ENCODE measurements at places on chromosomes 5 and 9.

DNA sequence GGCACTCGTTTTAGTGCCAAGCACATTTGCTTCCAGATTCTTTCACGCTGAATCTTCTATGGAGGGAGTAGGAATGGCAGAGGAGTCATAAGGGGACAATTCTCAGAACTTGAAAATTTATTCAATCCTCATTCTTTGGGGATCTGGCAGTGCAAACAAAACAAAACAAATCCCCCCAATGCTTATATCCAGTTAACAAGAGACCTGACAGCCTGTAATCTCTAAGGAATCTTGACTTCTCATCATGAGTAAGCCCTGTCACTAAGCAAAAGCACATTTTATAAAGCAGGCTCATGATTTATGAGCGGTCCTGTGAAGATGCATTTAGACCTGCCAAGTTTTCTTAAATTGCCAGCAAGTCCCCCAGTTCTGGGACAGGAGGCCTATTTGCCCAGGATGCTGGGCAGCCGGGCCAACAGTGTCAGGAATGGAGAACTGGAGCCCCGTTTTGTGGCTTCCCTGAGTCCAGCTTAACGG is 513.9 kb downstream of the CTNND2 start:
- no peak for DNase-seq

- no peak for DNase-seq
Measured at GRCh38 chr9:81598123-81598497, 91.2 kb downstream of the TLE1 start.

GRCh38 chr9:131762356-131762932 is 22.6 kb upstream of the RAPGEF1 start:
- peak; percentile 43 for DNase-seq

DNA sequence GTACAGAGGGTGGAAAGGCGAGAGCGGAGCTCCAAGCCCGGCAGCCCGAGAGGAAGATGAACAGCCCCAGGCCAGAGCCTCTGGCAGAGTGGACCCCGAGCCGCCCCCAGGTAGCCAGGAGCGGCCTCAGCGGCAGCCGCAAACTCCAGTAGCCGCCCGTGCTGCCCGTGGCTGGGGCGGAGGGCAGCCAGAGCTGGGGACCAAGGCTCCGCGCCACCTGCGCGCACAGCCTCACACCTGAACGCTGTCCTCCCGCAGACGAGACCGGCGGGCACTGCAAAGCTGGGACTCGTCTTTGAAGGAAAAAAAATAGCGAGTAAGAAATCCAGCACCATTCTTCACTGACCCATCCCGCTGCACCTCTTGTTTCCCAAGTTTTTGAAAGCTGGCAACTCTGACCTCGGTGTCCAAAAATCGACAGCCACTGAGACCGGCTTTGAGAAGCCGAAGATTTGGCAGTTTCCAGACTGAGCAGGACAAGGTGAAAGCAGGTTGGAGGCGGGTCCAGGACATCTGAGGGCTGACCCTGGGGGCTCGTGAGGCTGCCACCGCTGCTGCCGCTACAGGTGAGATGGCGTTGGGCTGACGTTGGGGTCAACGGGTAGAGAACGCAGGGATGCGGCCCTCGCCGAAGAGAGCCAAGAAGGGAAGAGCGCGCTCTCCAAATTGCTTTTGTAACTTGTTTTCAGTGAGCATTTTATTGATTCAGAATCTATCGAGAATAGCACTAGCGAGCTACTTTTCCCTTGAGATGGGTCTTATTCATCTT is at the start of gene PTGER4:
PTGER4 (plus strand) TSS at position 3 of the 769 bp plus-strand sequence. CDS start 1,079 bp downstream, outside the sequence.
- no peak for DNase-seq

DNA sequence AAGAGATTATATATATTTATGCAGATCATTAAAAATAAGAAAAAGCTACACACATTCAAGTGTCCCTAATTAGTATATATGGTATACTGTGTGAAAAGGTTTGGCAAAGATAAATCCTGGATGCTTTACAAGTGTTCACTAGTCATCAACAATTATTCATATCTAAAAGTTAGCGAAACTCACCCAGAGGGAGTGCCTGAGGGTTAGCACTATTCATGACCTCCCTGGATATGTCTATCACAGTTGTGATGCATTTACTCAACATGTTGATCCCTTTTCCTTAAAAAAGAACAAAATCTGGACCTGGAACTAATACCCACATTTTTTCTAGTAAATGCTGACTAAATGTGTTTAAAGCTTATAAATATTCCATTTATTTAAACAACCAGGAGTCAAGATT is 273.0 kb upstream of the SMC2 start:
- no peak for DNase-seq

GRCh38 chr5:65203746-65204145 is 278.0 kb downstream of the ADAMTS6 start:
- no peak for DNase-seq

DNA sequence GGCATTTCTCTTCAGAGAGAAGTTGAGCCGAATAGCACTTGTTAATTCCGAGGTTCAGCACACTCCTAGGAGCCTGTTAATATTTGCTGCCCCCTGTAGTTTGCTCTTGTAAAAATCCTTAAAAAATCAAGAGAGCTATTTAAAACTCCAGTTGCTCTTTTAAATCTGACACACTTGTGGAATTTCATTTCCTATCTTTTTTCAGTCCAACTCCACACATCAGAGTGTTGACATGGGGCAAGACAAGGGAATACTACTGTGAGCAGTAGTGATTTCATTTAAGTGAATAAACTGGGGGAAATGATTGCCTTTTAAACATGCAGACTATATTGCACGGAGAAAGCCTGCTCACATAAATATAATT is 1096.3 kb upstream of the DMAC1 start:
- no peak for DNase-seq

GRCh38 chr9:21096172-21096900 is 18.6 kb upstream of the IFNB1 start:
- DNase-seq: no peak

GRCh38 chr5:36875790-36876298 is 725 bp upstream of the NIPBL start:
- DNase-seq: peak; percentile 43

GRCh38 chr5:107223066-107223465 is 447.7 kb downstream of the EFNA5 start:
- no peak for DNase-seq

DNA sequence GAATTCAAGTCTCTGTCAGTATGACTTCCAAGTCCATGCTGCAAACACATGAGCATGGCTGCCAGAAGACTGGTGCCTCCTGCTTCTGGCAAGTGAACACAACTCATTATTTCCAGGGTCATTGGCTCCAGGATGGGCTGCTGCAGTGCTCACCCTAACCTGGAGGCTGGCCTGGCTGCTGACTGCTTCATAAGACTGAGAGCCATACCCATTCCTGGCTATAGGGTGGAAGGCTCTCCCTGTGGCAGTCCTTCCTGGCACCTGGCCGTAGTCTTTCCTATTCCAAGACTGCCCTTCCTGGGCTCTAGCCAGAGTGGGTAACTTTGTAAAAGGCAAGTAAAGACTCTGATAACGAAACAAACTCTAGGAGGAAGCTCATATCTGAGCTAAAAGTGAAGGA is 51.2 kb downstream of the CXXC5 start:
- no peak for DNase-seq

- DNase-seq: no peak
Measured at GRCh38 chr5:73921741-73922140, 295.7 kb downstream of the ARHGEF28 start.

All from stimulated activated CD8-positive, alpha-beta memory T cell treated with anti-CD3 and anti-CD28 coated beads, Interleukin-15, amount 100 ng/mL, for 4 hours (primary cell).